Chondrocyte (in vitro differentiated cells): ENCODE measurements at places on chromosomes 7 and 10. TPM values are rescaled to one million over a fixed set of nuclear protein-coding genes. Genes with fewer than 3 reads are reported as not detected.

- peaks cover 8% of the 10 kb centered on the region for H3K4me1 ChIP-seq
- no peak for DNase-seq
- no peaks in the 10 kb centered on the region for H3K36me3 ChIP-seq
- no peak overlapping the region for H3K4me3 ChIP-seq
Observed at GRCh38 chr10:3651969-3652653, 132.9 kb downstream of the KLF6 start.

GRCh38 chr7:106417273-106417902, 132.6 kb upstream of the NAMPT start:
- no peak overlapping the region for H3K27ac ChIP-seq
- peaks cover 1% of the 10 kb centered on the region for H3K36me3 ChIP-seq
- no peak for DNase-seq
- peaks cover 10% of the 10 kb centered on the region for H3K4me1 ChIP-seq
- H3K4me3 ChIP-seq: no peak overlapping the region

DNA sequence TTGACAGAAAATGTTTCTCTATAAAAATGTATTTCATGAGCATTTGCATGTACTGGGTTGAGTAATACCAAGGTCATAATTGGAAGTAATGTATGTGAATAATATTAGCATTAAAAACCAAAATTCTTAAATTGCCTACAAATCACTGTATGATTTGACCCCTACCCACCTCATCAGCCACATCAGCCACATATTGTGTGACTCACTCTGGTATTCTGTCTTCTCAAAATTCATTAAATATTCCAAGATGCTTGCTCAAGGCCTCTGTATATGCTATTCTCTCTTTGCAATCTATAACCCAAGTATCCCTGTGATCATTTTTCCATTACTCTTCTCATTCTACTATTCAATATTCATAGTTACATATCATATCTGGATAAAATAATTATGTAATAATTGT, 21.4 kb downstream of the POT1 start:
- no peak overlapping the region for H3K27ac ChIP-seq
- no peaks in the 10 kb centered on the region for H3K27me3 ChIP-seq
- H3K36me3 ChIP-seq: peaks cover 8% of the 10 kb centered on the region
- no peak for DNase-seq
- H3K4me1 ChIP-seq: peaks cover 2% of the 10 kb centered on the region
- no peak overlapping the region for H3K4me3 ChIP-seq

DNA sequence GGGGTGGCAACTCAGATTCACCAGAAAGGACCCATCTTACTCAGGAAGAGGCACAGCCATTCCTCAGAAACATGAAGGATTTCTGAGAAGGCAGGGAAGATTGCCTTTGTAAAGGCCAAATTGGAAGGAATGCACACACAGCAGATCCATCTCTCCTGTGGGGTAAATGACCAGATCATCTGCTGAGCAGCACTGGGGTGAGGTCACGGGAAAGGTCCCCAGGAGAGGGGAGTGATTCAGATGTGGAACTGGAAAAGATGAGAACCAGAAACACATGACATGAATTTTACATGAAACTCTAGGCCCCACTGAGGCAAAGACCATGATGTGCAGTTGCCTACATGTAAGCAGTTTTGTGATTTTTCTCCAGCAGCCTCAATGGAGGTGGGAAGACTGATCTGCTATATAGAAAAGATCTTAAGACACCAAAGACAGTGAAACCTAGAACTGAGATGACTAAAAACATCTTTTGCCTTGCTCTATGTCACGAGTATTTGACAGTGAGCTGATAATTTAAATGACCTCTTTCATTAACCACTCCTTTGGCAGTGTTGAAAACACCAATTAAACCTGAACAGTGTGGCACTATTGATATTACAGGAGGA, 91.6 kb downstream of the AMPH start:
- H3K27ac ChIP-seq: no peak overlapping the region
- no peak overlapping the region for H3K4me3 ChIP-seq
- H3K27me3 ChIP-seq: no peaks in the 10 kb centered on the region
- peaks cover 9% of the 10 kb centered on the region for H3K4me1 ChIP-seq

The NODAL gene
- 0.49 TPM in 1 of 3 replicates, not detected in the others for total RNA-seq
